ENCODE measurements at places on chromosomes 16 and 17.

GRCh38 chr17:57360266-57360665, 103.9 kb downstream of the MSI2 start:
- DNase-seq: no peak

- DNase-seq: no peak
Measured at GRCh38 chr16:2422123-2422867, 7.0 kb upstream of the CCNF start.

DNA sequence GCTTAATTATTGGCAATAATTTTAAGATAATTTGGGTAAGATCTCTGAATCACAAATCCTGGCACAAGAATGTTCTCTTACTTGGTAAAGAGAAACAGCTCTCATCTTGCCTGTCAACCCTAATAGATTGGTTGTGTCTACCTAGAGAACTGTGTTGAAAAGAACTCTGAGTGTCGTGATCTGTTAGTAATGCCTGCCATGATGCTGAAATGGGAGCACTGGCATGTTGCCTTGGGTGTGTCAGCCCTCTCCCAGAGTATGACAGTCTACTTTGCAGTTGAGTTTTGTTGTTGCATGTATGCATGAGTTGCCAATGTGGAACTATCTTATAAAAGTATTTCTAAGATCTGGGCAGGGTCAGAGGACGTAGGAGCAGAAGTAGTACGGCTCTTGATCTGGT, 221.4 kb downstream of the MAF start:
- DNase-seq: no peak

DNA sequence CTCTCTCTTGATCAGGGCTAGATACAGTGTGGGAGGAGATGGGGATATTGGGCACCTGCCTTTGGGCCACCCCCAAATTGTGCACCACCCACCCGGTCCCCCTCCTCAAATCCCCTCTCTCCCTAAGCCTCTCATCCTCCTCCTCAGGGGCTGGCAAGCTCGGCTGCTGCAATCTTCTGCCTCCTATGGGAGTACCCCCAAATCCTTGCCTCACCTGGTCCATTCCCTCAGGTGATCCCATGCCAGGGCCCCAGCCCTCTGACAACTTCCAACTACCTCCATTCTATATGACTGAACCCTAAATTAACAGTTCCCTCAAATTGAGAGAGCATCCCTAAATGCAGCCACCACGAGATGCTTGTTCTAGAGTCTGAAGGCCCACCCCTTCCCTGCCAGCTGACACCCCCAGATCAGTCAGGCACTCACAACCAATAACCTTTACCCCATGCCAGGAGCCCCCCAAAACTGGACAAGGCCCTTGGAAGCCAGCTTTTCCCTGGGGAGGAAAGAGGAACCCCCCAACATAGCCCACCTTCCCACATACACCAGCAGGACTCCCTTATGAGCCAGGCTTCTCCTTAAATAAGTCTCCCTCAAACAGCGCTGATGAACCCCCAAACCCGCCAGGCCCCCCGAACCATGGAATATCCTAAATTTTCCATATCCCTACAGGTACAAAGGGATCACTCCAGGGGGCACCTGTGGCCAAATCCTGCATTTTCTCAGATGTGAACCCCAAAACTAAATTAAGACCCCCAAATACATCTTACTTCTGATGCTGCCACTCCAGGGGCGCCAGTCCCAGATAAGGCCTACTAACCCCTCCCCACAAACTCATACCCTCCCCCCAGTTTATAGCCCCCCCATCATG, 3.2 kb downstream of the DLG4 start:
- no peak for DNase-seq

GRCh38 chr16:78396673-78397072, 297.2 kb downstream of the WWOX start:
- no peak for DNase-seq

DNA sequence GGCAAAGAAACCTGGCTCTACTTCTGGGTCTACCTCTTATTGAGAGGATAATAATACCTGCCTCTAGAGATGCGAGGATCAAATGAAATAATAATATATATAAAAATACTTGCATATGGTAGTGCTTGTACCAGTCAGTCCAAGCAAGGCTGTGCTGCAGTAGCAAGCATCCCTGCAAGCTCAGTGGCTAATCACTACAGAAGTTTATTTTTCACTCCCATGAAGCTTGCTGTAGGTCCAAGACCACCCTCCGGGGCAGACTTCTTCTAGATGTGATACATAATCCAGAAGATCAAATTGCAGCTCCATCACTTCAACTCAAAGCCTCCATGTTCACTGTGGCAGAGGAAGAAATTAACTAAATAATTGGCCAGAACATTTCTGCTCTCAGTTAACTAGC, 48.9 kb upstream of the NKD1 start:
- DNase-seq: no peak

DNA sequence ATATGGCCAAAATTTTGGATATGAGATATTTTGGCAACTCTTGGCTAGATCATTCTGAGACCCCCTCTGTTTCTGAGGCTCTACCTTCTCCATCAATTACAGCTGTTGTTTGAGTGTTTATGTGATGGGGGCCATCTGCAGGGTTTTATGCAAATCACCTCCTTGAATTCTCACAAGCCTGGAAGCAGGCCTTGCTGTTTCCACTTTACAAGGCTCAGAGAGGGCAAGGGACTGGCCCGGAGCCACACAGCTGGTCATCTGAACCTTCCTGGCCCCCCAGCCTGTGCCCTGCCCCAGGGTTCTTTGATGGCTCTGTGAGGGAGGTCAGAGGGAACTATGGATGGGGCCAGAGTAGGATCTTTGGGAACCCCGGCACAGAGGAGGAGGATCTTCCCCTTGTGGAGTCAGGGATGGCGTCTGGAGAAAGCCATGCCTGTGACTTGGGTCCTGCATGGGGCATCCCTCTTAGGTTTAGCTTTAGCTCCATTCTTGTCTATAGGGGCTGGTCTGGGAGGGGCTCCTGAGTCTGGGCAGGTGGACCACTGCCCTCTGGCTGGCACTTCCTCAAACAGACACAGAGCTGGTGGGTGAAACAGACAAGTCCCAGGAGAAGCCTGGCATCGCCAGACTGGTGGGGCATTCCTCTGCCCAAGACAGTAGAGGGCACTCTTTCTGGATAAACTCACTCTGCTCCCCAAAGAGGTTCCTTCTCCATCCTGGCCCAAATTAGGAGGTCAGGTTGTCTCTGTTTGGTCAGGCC, 26.2 kb downstream of the IL21R start:
- DNase-seq: no peak

Measured in T-helper 2 cell treated with Interferon-gamma antibody and Interleukin-4, amounts not matched to agents 5 μg/mL and 100 μg/mL, for 36 hours (primary cell).